ENCODE measurements at places on chromosomes 12 and 14. TPM values are rescaled to one million over a fixed set of nuclear protein-coding genes. Genes with fewer than 3 reads are reported as not detected.

HCAR1 gene
- 0.08 TPM for total RNA-seq

DNA sequence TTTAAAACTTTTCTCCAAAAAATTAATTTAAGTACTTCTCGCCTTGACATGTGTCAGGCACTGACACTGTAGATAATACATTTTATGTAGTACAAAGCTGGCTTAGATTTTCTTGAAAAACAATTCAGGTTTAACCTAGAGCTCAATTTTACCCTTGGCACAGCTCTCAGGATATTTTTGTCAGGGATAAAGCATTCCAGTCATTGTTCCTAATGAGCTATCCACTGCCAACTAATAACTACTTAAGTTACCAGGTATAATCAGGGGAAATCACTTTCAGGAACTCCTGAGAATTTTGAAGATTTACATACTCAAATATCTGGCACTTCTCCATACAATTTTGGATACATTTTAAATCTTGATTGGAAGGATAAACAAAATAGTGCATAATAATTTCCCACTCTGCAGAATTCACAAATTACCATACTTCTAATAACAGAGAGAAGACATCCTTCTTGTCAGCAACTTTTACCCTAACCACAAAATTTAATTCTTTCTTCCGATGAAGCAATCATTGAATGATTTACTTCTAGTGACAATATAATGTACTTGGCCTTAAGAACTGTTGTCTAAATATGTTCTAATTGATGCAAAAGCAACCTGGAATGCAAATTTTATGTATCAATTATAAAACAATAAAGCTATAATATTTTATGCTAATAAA is 4.8 kb downstream of the RASSF9 start:
- DNase-seq: no peak

DNA sequence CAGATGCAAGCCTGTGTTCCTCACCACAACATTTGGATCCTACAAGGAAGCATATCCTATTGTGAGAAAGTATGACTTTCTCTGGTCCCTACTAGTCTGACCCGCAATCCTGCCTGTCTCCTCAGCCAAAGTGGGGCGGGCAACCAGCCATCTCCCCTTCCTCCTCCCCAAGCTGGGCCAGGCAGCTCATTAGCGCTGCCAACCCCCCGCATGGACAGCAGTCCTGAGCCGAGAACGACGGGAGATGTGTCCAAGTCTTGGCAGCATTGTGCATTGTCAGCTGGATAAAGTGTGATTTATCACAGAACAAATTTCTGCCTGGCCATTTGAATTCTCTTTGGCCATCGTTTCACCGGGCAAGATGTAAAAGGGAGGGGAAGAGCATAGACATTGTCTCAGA is 139.4 kb downstream of the SLC15A4 start:
- DNase-seq: no peak

DNA sequence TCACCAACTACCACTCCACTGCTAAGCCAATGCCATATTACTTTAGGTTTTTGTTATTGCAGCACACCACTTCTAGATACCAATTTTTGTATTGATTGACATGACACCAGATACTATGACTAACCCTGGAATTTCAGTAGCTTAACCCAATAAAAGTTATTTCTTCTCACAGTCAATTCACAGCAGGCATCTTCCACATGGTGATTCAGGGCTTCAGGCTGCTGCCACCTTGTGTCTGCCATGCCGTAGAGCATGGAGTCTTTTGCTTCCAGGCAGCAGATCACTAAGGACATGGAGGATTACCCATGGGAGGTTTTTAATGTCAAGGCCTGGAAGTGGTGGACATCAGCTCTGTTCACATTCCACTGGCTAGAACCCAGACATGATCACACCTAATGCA is 56.4 kb upstream of the LTA4H start:
- no peak for DNase-seq

DNA sequence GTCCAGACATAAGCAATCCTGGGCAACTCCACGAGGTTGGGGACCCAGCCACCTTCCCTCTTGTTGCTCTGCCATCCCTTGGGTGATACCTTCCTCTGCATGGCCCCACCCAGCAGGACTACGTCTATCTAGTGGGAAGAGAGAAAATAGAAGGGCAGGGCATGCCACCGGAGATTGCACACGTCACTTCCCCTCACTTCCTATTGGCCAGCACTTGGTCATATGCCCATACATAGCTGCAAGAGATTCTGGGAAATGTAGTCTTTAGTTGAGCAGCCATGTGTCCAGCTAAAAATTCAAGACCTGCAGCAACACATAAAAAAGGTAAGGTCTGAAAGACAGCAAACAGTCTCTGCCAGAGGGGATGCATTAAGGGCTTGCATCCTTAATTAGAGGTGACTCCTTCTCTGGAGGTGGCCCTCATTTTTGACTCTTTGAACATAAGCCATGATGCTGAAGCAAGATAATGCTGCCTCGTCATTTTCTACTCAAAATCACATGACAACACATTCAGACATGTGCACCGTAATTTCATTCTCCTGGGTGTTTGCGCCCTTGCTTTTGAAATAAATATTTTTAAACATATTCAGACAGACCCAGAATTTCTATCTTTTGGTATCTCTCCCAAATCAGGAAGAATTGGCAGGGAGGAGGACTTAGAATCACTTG is 91.8 kb upstream of the PWP1 start:
- no peak for DNase-seq

Measured in activated naive CD8-positive, alpha-beta T cell treated with anti-CD3 and anti-CD28 coated beads, Interleukin-2, amount 10 ng/mL, durations not matched to agents 7 days and 5 days (primary cell).